Hypothalamus (tissue), 51 donors: ENCODE measurements at places on chromosomes 1 and 21.

- no peak for DNase-seq
Observed at GRCh38 chr1:75394386-75395139, 216.4 kb downstream of the SLC44A5 start.

- no peak for DNase-seq
Observed at GRCh38 chr1:116763116-116763786, 9.0 kb downstream of the CD2 start.

DNA sequence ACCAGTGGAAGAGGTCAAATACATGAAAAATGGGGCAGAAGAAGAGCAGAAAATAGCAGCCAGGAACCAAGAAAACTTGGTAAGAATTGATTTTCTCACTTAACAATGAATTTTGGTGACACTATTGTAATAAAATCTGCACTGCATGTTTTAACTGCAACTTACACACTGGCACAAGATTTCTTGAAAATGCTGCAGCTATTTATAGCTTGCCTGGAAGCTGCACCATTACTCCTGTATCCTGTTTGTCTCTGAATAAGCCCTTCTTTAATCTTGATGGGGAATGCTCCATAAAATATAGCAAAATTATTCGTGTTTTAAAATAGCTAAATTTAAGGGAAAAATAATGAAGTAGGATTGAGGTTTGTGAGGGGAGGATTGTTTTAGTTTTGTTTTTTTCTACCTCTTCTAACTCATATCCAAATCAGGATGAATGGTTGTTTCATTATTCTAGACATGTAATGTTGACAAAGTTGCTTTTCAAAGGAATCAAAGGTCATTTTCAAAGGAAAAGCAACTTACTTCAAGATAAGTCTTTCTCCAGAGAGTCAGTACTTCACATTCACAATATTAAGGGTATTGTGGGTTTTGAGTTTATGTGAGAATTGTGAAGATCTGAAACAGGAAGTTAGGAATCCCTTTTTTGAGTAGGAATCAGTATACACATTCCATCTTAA, 120.9 kb downstream of the C1orf21 start:
- DNase-seq: no peak

- no peak for DNase-seq
Observed at GRCh38 chr1:30686236-30686935, 37.0 kb downstream of the MATN1 start.

DNA sequence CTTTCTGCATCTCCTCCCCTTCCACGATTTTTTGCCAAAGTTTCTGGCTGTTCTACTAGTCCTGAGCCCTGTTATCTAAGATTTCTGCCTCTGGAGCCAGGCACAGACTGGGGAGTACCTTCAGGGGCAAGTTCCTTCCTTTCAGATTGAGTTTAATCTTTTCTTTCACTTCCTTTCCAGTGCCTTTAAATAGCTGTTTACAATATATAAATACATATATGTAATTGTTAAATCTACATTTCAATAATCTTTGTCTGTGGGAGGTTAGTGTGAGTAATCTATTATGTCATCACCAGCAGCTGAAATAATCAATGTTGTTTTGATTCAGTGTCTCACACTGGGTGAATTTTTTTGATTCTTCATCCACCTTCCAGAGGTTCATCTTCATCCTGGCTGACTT, 31.8 kb downstream of the DIPK1A start:
- DNase-seq: no peak

DNA sequence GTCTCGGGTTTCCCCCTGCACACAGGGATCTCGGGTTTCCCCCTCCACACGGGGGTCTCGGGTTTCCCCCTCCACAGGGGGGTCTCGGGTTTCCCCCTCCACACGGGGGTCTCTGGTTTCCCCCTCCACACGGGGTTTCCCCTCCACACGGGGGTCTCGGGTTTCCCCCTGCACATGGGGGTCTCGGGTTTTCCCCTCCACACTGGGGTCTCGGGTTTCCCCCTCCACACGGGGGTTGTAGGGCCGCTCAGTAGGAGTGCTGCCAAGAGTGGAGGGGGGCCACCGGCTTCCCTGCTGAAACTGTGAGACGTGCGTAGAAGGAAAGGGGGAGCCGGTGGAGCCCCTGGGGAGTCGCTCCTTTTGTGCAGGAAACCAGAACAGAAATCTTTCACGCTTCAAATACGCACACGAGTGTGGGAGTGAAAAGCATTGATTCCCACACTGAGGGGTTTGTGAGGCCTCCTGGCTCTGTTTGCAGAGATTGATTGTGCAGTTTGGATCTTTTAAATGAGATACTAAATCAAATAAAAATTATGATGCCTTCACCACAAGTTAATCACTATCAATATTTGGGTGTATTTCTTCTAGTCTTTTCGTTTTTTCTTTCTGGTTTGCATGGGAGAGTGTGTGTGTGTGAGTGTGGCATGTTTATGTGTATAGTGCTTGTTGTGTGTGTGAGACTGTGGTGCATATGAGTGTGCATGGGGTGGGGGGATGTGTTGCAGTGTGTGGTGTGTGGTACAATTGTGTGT, 54.3 kb upstream of the TRAPPC10 start:
- DNase-seq: no peak

DNA sequence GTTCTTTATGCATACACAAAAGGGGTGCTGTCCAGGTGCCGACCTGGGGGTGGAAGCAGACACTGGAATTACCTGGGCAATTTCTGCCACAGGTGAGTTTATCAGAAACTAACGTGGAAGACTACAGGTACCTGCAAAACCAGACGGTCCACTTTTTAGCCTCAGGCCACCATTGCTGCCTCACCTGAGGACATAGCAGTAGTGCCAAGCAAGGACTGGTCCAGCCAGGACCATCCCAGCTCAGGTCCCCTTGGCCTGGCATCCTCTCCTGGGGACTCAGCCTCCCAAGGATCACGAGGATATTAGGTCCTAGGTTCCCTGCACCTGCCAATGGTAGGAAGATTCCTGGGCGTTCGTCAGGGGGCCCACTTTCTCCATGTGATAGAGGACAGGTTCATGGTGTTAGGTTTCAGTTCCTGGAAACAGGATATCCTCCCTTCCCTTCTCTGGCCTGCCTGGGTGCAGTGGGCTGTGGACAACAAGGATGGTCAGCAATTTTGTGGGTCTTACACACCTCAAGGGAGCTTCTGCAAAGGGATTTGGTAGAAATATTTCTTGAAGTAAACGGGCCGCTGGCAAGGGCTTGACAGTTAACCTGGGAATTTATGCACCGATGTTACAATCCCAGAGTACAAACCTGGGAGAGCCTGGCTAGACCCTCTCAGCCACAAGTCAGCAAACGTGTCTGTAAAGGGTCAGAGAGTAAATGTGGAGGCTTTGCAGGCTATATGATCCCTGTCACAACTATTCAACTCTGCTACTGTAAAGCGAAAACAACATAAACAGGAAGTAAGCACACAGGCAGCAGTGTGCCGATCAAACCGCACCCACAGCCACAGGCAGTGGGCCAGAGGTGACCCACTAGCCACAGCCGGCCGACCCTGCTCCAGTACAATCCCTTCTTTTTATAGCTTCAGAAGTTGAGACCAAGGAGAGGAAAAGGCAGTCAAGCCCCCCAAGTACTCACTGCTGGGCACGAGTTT, 71.4 kb upstream of the RAB4A start:
- DNase-seq: no peak

DNA sequence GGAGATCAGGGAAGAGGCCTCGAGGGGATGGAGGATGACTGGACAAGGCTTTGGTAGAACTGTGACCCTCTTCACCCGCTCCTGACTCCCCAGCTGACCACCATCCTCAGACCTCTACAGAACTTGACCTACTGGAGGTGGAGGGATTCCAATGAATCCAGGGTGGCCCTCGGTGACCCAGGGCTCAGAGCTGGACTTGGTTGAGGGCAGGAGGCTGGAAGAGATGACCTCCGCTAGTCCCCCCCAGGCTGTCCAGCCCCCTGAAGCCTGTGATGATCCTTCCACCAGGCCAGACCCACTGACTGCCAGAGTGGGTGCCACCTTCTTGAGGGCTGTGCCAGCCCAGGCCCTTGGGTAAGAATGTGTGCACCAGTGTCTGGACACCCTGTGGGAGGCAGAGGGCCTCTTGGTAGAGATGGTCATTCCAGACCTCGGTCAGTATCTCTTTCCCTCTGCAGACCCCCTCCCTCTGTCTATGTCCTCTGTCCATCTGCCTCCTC, 44.9 kb downstream of the ATP1B1 start:
- DNase-seq: no peak

DNA sequence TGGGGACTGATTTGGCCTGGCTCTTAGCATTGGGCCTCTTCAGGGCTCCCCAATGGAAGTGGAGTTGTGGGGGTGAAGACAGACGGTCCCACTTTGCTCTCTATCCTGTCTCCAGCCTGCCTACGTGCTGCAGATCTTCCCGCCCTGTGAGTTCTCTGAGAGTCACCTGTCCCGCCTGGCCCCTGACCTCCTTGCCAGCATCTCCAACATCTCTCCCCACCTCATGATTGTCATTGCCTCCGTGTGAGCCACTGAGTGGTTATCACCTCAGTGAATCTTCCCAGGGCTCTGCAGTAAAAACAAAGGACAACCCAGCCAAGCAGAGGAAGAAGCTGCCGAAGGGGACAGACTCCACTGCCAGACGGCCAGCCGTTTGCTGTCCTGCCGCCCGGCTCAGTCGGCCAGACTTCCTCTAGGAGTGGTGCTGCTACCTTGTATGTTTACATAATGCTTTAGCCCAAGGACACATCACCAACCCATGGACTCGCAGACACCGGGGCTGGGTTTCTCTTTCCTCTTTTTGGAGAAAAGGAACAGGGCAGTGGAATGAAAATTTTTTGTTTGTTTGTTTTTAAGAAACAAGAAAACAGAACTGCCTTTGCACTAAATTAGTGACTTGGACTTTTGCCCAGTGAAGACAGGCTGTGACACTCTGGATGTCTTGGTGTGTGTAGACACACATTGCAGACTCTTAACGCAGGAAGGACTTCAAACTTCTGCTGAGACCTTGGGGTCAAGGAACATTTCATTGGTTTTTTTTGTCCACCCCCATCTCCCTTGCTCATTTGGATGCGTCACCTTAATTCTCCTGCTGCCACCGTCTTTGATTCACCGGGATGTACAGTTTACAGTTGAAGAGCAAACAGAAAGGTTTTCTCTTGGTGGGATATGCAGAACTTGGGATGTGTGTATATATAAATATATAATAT, 36.5 kb downstream of the ZBTB17 start:
- no peak for DNase-seq

- no peak for DNase-seq
Observed at GRCh38 chr1:103538226-103538625, 12.7 kb downstream of the RNPC3 start.

DNA sequence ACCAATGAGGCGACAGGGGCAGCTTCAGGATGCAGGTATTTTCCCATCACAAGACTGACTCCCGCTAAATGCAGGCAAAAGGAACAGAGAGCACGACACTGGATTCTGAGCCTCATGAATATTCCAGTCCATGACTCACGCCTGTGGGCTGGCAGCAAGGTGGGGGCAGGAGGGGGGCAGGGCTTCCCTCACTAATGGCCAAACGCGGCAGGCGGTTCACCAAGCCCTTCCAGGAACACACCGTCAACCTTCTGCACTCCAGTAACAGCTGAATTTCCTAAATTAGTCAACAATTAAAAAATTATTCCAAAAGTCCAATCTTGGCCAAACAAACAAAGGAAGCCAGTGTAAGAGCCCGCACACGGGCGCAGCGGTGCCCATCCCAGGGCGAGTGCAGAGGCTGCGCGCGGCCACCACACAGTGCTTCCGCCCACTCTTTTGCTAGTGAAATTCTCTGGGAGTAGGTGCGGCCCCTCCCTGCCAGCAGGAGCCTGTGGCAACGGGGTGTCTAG, 12.5 kb upstream of the GPR153 start:
- DNase-seq: peak; percentile 52

- no peak for DNase-seq
Observed at GRCh38 chr1:199751506-199751905, 276.0 kb upstream of the NR5A2 start.

DNA sequence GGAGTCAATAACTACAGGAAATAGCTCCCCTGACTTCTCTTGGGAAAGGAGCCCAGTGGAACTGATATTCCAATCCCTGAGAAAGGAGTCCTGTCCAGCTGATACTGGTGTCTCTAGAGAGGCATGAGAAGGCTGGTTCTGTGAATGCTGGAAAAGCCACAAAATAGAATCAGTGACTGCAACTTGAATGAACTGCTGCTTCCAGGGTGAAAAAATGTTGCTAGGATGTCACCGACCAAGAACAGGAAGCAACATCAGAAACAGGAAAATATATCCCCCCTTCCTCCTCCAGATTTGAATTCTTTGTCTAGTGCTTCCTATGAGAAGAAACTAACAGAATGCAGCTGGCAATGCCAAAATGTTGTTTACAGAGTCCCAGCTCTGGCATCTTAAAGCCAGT, 269.3 kb upstream of the LYPLAL1 start:
- DNase-seq: no peak

GRCh38 chr1:55231745-55232144, 16.6 kb upstream of the USP24 start:
- DNase-seq: no peak

- no peak for DNase-seq
Observed at GRCh38 chr1:234212764-234213657, 160.2 kb upstream of the COA6 start.

- no peak for DNase-seq
Observed at GRCh38 chr1:212512816-212513559, 80.3 kb downstream of the NENF start.

- no peak for DNase-seq
Observed at GRCh38 chr1:223664106-223664505, 1.4 kb downstream of the CAPN8 start.

DNA sequence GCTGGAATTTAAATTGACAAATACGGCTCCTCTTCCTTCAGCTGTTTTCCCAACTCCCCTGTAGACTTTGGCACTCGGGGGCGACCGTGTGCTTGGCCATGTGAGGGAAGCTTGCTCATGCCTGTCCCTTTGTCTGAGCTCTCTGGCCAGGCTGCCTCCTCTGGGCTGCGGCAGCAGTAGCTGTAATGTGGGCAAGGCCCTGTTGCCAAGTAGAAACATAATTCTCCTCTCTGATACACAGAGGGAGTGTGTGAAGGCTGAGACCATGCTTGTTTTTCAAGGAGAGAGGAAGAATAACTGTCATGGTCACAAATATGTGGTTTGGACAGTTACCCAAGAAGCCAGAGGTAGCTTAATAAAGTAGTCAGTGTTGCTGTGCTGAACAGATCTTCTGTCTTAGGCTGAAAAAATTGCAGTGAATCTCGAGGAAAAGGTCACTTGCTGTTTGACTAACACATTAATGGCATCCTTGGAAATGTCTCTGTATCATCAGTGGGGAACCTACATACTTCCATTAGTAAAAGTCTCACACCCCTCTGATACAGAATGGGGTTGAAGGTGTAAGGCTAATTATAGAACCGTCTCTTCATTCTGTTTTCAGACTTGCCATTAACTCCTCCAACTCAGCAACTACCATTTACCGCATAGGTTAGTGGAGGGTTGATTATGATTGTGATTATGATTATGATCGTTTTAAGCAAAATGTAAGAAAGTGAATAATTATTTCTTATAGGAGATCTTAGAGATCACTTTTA, 94.6 kb downstream of the TGFB2 start:
- DNase-seq: no peak
